ENCODE measurements at places on chromosomes 3 and 15.

DNA sequence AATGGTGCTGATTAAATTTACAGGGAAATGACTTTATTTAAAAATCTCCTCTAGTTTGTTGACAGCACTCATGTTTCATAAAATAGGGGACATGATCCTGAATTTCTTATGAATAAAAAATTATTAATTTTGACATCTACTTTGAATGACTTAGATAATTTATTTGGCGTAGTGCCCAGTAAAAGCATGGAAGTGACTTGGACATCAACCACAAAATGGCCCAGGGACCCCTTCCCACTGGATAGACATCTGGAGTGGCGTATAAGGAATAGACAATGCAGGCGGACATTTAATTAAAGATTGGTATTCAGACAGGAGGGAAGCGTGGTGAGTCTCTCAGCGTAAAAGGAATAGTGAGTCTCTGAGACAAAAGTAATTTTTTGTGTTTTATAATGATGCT lies 79.8 kb downstream of the ADAMTSL3 start:
- no peak for DNase-seq

DNA sequence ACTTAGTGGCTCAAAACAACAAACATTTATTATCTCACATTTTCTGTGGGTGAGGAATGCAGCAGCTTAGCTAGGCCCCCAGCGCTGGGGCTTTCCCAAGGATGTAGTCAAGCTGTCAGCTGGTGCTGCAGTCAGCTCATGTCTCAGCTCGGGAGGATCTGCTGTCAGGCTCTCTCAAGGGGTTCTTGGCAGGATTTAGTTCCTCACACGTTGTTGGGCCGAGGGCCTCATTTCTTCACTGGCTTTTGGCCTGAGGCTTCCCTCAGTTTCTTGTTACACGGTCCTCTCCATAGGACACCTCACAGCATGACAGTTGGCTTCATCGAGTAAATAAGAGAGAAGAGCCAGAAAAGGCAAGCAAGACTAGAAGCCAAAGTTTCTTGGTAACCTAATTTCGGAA lies 13.7 kb upstream of the U2SURP start:
- no peak for DNase-seq

DNA sequence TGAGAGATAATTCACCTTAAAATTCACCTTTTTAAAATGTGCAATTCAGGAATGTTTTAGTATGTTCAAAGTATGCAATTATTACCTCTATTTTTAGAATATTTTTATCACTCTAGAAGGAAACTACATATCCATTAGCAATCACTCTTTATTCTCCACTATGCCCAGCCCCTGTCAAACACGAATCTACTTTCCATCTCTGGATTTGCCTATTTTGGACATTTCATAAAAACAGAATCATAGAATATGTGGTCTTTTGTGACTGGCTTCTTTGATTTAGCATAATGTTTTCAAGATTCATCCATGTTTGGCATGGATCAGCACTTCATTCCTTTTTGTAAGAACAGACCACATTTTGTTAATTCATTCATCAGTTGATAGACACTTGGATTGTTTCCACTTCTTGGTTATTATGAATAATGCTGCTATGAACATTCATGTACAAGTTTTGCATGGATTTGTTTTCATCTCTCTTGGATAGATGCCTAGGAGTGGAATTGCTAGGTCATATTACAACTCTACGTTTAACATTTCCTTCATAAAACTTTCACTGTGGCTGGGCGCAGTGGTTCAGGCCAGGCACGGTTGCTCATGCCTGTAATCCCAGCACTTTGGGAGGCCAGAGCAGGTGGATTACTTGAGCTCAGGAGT lies 12.7 kb downstream of the HMCES start:
- DNase-seq: no peak

DNA sequence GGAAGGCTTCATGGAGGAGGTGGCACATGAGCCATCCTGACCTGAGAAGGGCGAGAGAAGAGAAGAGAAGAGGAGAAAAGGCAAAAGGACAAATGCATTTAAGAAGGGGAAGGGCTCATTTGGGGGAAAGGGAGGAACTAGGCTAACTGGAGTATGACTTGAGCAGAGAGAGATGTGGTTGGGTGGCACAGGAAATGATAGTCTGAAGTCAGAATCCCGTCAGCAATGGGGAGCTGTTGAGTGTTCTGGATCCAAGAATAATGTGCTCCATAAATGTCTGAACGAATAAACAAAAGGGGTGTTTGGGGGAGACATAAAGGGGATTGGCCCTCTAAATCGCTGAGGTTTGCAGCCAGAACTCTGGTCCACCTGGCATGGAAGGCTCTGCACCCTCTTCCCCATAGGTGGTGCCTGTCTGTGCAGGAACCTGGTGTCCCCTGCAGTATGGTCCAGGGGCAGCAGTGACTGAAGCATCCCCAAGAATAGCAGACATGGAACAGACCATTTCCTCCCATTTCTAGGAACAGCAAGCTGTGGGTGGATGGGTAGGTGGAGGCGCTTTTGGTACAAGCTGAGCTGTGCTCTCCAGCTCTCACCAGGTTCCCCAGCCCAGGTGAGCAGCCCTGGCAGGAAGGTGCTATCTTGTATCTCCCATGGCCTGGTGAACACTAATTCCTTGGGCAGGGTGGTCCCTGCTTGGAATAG lies 15.2 kb downstream of the CORO2B start:
- no peak for DNase-seq

GRCh38 chr15:96171853-96172296 lies 158.6 kb upstream of the NR2F2 start:
- DNase-seq: no peak

DNA sequence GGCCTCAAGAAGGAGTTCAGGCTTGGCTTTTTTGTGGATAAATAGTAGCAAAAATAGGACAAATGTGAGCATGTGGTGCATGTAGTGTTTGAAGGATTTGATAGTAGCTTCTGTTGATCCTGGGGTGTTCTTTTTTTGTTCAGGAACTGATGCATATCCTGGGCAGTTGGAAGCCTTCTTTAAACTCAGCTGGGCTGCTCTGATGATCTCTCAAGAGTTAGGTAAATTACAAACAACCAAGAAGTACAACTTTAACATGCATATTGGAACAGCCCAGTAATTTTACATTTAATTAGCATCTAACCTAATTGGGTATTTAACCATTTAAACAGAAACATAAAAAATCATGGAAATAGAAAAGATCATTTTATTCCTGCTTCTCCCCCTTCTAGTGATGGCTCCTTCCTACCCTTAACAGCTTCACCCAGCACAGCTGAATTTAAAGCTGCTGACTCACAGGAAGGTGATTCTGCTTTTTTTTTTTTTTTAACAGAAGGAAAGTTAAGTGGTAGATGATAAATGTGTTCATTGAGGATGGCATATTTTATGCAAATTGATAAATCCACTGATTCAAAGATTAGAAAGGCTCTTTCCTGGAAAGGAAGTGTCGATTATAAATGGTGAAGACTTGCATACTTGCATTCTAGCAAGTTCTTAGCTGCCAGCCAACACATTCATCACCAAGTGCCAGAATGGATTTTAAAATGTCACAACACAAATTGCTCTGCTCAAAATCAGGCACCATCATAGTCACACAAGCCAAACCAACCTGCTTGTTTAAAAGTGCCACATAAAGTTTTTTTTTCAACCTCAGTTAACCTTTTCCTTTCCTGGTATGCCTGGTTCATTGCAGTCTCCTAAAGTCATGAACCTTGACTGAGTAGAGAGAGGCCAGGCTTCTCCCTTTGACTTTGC lies 20.0 kb downstream of the SLC35G2 start:
- DNase-seq: no peak

DNA sequence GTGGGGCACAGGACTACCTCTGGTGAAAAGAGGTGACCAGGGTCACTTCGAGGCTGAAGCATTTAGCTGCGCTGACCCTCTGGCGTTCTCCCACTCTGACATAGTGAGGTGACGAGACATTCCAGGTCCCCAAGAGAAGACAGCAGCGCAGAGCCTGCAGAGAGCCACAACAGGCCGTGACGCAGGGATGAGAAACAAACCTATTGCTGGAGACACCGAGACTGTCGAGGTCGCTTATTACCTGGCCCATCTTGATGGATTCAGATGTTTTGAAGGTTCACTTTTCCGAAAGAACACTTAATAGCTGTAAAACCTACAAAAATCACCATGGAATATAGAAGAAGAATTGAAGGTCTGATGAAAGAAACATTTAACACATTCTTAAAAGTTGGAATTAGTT lies 466.3 kb downstream of the NR2F2 start:
- DNase-seq: no peak

- DNase-seq: no peak
Observed at GRCh38 chr3:173641696-173642095, 244.2 kb downstream of the NLGN1 start.

Measured in stimulated activated CD4-positive, alpha-beta T cell treated with anti-CD3 and anti-CD28 coated beads, Interleukin-12 subunit alpha, Interleukin-12 subunit beta, amount 100 ng/mL, for 4 hours (primary cell).